ENCODE measurements at places on chromosomes 3 and 15. TPM values are rescaled to one million over a fixed set of nuclear protein-coding genes. Genes with fewer than 3 reads are reported as not detected.

ECE2 gene
- total RNA-seq = not detected

RBP2 gene
- not detected for total RNA-seq

USP3 gene
- 29.5 TPM for total RNA-seq

KCNH8 gene
- total RNA-seq = under 0.01 TPM

RCCD1 gene
- 6.5 TPM for total RNA-seq

AP2M1 gene
- total RNA-seq = 379 TPM

CTXN2 gene
- not detected for total RNA-seq

TRIM42 gene
- not detected for total RNA-seq

MAP1A gene
- under 0.01 TPM for total RNA-seq

DNA sequence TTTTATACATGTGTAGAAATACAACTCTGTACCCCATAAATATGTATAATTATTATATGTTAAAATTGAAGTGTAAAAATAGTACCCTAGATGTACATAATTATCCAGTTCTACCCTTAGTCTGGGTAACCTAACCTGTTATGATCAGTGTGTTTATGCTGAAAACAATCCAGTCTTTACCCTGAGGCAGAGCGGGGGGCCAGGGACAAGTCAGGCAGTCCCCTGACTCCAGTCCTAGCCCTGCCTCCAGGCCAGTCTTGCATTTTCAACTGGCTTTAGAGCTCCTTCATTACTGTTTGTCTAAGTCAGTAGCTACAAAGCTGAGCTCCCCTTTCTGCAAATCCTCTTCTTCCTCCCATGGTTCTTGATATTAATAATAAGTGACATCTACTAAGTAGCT, 3.1 kb downstream of the MESD start:
- no peak for DNase-seq

DNA sequence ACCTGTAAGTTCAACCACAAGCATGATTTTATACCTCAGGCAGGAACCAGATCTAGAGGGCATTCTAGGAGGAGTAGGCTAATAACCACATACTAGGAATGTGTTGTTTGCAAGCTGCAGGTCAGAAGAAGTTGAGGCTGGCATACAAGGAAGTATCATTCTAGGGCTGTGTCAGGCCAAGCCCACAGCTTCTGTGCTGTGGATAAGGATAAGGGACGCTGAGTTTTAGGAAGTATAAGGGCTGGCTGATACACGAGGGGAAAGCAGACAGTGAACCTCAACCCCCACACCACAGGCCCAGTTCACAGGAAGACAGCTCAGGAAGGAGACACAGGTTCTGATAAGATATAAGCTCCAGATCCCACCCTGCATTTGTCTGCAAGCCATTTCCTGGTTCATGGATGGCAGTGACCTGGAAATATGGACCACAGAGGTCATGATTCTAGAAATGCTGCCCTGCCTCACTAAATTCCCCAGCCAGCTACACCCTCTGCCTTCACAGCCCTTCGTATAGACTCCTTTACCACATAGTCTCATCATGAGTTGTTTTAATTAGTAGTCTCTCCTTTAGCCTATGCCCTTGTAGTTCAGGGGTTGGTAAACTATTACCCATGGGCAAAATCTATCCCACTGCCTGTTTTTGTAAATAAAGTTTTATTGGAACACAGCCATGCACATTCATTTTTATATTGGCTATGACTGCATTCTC, 260.7 kb downstream of the OPA1 start:
- no peak for DNase-seq

DNA sequence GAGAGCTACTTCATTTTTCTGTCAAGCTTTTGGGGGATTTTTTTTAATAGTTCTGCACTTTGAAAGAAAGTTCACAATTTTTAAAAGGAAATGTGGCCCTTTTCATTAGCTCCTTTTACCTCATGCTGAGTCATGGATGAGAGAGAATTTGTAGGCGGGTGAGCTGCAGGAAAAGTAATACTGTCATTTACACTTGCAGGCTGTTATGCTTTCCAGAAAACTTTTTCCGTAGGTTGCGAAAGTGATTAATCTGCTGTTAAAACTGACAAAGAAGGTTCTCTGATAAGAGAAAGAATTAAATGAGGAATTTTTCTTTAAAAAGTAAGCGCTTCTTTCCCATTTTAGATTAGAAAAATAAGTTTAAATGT, 430.2 kb downstream of the LPP start:
- DNase-seq = peak; percentile 83

GRCh38 chr15:29542994-29543393, 273.4 kb upstream of the NSMCE3 start:
- DNase-seq = no peak

- no peak for DNase-seq
These were observed 22.7 kb downstream of the SACM1L start for GRCh38 chr3:45711931-45712330.

- DNase-seq = peak; percentile 45
These were observed 54.2 kb downstream of the PPARG start for GRCh38 chr3:12343047-12343501.

- peak; percentile 53 for DNase-seq
These were observed at the start of gene NRROS for GRCh38 chr3:196639483-196640296. TSS of gene NRROS (plus strand) at chr3:196639694. CDS start at chr3:196654540, 14,846 bp downstream.

DNA sequence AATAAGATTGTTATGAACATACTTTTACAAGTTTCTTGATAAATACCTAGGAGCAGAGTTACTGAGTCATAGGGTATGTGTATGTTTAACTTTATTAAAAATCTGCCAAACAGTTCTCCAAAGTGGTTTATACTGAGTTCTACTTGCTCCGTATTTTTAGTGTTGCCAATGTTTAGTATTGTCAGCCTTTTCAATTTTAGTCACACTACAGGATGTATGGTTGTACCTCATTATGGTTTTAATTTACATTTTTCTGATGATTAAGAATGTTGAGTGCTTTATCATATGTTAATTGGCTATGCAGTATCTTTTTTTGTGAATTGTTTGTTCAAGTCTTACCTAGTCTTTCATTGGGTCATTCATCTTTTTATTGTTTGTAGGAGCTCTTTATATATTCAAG, 4.3 kb downstream of the TMOD3 start:
- no peak for DNase-seq

DNA sequence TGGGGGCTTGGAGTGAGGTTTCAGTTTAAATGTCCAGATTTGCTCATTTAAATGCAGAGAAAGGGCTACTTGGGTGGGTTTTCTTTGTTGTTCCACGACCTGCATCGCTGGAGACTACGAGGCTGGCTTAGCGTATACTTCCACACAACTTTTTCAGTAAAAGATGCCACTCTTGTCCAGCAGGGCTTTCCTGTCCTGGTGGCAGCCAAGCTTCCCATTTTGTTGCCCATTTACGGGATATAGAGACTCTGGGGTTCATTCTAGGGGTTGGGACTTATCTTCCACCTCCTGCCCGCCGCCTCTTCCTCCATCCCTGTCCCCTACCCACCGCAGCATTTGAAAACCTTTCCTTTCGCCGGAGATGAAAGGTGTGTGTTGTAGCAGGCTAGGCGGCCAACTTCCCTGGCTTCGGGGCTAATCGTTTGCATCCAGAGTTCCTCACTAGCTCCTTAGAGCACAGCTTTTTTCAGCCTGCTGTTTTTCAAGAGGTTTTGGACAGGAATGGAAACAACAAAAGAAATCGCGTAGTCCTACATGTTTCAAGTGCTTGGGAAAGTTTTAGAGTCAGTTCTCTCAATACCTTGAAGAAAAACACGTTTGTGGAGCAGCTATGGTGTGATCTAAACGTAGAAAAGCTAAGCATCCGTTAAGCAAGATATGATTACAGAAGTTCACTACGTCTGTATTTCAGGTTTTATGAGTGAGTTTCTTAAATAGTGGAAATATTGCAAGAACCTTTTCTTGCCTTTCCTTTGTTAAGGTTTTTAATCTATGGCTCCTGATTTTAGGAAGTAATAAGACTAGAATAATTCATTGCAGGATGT, 843 bp downstream of the CHRNA5 start:
- peak; percentile 14 for DNase-seq

DNA sequence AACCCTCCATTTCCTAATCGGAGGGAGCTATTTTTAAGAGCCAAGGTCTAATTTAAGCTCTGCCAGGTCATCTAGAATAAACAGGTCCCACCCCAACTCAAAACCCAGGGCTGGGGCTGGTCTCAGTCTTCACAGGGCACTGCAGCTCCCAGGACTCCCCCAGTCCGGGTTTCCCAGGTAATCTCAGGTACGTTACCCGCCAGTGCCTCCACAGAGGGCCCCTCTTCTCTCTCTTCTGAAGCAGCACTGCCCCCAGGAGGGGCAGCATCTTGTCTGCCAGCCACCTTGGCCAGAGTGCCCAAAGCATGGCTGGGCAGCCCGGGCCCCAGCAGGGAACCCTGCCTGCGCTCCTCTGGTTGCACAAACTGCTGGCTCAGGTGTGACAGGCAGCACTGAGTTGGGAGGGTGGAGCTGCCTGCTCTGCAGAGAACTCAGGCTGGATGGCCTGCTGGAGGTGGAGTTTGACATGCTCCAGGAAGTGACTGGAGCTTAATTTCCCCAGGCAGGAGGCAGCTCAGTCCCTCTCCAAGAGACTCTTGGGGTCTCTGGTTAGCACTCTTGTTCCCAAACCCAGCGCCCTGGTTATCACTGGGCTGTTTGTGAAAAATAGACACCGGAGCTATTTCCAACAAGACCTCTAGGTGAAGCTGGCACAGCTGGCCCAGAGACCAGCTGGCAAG, at the start of gene PLA2G4F:
Gene PLA2G4F (minus strand): TSS at position 394 of the 680 bp plus-strand sequence. CDS start 87 bp downstream, at position 307.
- no peak for DNase-seq

DNA sequence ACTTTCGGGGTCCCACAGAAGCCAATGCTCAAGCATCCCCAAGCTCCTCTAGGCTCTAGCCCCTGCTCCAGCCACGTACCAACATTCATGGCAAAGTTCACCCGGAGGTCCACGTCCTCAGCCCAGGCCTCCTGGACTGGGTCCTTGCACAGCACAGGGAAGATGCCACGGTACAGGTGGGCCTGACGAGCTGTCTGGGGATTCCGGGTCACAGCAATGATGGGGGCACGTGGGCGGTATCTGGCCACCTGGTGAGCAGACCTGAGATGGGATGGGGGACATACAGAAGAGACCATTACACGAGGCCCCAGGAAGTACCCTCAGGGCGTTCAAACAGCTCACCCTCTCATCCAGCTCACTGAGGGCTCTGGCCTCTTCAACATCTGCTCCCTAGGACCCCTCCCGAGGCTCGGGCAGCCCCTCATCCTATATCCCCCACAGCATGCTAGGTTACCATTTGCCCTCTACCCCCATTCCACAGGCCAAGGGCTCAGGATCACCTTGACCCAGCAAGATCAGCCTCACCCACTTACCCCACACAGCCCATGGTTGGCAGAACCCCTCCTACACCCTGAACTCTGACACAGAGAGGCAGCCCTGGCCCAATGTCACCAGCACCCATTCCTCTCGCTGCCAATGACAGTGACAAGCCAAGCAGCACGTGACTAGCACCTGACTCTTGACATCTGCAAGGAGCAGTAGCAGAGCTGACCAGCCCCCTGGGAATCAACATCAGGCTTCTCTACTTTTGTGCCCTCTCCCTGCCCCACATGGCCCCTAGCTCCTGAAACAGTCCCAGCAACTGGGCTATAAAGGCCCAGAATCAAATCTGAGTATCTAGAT, 3.0 kb upstream of the GRAMD2A start:
- DNase-seq = no peak

- DNase-seq = no peak
These were observed at the start of gene CAMK1 for GRCh38 chr3:9769426-9770275. TSS of gene CAMK1 (minus strand) at chr3:9769947. CDS start at chr3:9767749, 2,198 bp downstream.

DNA sequence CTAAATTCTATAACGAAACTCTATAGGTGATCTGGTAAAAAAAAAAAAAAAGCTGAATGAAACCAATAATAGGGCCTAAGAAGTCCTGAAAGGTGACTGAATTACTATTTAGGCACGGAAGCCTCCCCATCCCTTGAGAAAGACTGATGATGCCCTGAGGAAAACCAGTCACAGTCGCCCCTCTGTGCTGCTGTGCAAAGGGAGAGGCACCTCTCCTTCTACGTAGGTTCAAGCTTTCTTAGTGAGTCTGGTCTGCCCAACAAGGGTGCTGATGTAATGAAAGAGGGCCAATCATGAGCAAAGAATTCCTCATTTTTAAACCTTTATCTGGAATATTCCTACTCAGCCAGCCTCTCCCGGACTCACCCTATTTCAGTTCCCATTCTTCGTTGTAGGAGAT, 11.9 kb downstream of the NPHP3 start:
- no peak for DNase-seq

GRCh38 chr3:19888428-19889152, 45.4 kb downstream of the EFHB start:
- DNase-seq = peak; percentile 11

DNA sequence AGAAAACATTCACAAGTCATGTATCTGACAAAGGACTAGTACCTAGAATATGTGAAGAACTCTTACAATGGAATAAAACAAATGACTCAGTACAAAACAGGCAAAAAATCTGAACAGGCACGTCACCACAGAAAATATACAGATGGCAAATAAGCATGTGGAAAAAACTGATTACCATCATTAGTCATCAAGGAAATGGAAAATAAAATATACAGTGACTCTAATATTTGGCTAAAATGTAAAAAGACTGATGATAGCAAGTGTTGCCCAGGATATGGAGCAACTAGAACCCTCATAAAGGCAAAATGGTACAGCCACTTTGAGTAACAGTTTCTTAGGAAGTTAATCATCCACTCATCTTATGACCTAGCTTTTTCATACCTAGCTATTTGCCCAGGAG, 95.8 kb upstream of the ABHD17C start:
- DNase-seq = peak; percentile 59

- no peak for DNase-seq
These were observed 69.4 kb downstream of the SCN10A start for GRCh38 chr3:38746641-38747040.

DNA sequence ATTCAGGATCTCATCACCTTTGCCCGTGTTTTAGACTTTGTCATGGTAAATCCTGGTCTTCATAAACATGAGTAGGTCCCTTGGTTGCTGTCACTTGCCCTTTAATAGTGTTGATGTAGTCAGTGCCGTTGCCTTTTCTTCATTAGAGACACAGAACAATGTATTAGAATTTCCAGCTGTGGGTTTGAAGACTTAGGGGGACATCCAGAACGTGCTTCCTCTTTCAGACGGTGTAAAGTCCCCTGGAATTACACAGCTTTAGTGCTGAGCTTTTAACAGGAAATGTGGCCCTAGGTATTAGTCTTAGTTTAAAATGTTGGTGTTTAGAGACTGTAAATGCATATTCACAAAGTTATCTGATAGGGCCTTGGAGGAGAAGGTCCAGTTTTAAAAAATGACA, 8.8 kb upstream of the LRCH3 start:
- DNase-seq = no peak

- no peak for DNase-seq
These were observed 20.6 kb upstream of the FAM107A start for GRCh38 chr3:58597770-58598310.

DNA sequence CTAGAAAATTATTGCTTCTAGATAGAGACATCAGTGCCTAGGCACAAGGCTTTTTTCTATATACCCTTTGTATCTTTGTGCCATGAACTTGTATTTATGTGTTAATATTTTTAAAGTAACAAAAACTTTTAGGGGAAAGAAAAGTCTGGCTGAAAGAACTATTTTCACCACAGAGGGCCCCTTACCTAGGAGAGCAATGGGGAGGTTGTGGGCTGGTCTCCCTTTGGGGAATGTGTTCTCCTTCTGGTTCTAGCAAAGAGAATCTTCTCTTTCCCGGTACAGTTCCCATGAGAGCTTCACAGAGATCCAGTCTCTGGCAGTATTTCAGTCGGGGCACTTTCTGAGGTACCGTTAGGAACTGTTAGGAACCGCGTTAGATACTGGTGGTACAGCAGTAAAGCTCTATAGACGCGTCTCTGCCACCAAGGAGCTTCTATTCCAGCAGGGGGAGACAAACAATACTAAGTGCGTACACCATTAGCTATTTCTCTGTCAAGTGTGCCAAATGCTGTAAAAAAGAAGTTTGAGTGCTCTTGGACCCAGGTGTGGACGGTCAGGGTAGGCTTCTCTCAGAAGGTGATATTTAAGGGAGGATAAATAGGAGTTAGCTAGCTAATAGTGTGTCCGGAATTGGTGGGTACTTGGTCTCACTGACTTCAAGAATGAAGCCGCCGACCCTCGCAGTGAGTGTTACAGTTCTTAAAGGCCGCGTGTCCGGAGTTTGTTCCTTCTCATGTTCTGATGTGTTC, 4.6 kb upstream of the EPB42 start:
- DNase-seq = peak; percentile 40

Measured in dermis microvascular lymphatic vessel endothelial cell (primary cell).